ENCODE measurements at places on chromosomes 13 and 19.

GRCh38 chr19:15583346-15583745 is 31.7 kb upstream of the CYP4F8 start:
- no peak for DNase-seq

GRCh38 chr19:39212375-39212742 is 8.3 kb upstream of the SYCN start:
- DNase-seq = peak; percentile 72

DNA sequence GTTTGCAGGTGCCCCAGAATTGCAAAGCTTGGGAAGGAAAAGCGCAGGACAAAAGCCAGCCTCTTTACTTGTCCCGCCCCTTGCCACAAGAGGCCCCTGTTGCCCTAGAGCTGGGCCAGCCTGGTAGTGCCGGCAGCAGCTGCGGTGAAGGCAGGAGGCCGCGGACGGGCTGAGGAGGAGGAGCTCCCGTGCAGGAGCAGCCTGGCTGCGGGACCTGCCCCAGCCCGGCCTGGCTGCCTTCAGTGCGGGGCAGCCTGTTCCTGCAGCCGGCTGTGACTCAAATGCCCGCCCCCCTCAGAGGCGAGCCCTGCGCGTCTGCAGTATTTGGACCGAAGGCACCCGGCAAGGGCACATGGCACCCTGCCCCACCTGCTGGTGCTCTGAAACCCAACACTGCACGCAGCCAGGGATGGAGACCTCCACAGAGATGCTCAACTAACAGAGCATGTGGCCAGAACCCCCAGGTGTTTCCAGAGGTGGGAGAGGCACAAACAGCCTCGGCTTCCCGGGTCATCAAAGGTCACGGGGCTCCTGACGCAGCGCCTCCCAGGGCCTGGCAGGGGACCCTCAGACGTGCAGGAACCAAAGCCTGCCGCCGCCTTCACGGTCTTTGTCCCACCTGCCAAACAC is 29.7 kb downstream of the NAXD start:
- DNase-seq = peak; percentile 78

GRCh38 chr19:30710721-30711120 is 338.5 kb downstream of the ZNF536 start:
- DNase-seq = no peak

DNA sequence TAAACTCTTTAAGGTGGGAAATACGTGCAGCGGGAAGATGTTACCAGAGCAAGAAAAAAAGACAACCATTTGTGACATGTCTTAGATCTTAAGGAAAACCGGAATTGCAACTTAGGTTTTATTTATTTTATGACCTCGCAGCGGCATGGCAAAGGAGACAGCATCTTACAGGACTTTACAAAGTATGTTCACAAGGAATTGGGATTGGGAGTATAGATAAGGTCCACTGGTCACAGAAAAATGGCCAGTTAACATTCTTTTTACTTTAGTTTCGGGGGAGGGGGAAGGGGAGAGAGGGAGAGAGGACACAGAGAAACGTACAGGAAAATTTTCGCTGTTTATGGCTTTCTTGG is 104.5 kb upstream of the DIAPH3 start:
- DNase-seq = no peak

DNA sequence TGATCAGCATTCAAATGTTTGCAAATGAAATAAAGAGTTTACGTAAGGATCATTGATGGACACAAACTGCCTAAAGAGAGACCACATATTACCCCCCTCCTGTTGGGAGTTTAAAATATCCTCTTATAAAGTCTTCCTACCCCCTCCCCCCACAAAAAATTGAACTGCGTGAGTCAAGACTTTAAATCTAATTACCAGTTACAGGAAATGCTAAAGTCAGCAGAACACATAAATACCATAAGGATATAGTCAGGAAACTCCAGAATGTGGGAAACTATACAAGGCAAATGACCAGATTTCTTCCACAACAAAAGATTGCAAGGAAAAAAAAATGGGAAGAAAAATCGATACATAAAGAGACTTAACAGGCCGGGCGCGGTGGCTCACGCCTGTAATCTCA is 44.4 kb upstream of the FARP1 start:
- DNase-seq = no peak

GRCh38 chr13:113518076-113518803 is 27.7 kb upstream of the DCUN1D2 start:
- DNase-seq = no peak

GRCh38 chr13:43939086-43939485 is 59.4 kb downstream of the LACC1 start:
- DNase-seq = no peak

- DNase-seq = peak; percentile 42
Observed at GRCh38 chr13:88086577-88086976, 415.4 kb downstream of the SLITRK5 start.

- no peak for DNase-seq
Observed at GRCh38 chr13:99326012-99326411, 18.8 kb upstream of the GPR183 start.

GRCh38 chr13:98826146-98826545 is 73.7 kb upstream of the SLC15A1 start:
- DNase-seq = no peak

GRCh38 chr19:55116232-55116858 is 1.1 kb downstream of the PPP1R12C start:
- DNase-seq = peak; percentile 82

DNA sequence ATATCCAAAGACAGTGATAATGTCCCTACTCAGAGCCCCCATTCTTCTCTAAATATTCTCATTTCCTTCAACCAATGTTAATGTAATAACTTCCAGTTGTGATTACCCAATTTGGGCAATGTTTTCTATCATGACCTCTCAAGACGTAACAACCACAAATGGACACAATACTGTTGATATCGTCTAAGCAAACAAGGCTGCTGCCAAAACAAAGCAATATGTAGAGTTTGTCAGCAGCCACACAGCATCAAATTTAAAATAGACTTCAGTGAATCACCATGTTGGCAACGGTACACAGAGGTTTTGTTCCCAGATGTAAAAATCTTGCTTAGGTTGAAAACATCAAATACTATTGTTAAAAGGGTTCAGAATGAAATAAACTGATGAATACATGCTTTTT is 205.1 kb downstream of the DACH1 start:
- no peak for DNase-seq

- no peak for DNase-seq
Observed at GRCh38 chr19:1143828-1144399, 30.2 kb downstream of the SBNO2 start.

DNA sequence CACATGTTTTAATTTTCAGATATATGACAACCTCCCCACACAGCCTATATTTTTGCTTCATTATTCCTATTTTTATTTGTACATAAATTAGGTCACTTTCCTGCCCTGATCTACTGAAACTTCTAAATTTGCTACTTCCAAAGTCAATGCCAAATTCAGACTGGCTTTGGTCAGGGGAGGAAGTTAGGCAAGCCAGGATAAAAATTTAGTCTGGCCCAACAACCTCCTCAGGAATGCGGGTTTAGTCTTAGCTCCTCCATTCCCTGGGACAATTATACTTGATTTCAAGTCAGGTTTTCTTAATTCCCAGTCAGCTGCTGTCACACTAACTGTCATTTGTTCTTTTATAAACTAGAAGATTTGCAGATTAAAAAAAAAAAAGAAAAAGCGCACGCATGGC is 84.3 kb downstream of the TM9SF2 start:
- no peak for DNase-seq

DNA sequence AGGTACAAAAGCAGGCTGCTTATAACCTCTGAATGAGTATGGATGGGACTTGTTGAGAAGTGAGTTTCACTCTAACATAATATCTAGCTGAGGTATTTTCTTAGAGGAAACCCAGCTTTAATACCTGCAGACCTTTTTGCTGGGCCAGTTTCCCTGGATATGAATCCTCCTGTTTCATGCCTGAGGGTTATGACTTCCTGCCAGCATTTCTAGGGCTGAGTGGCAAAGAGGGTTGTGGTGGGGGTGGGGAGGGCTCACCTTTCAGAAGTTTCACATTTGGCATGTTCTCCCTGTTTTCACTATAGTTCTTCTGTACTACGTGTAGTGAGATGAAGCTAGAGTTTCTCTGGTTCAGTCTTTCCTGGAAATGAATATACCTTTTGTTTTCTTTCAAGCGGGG is 73.7 kb downstream of the LACC1 start:
- no peak for DNase-seq

GRCh38 chr13:101018720-101019119 is 344.1 kb upstream of the TMTC4 start:
- no peak for DNase-seq

- no peak for DNase-seq
Observed at GRCh38 chr19:18536475-18536874, 6.9 kb downstream of the FKBP8 start.

GRCh38 chr13:110520431-110521295 is 40.9 kb downstream of the RAB20 start:
- DNase-seq = peak; percentile 96

DNA sequence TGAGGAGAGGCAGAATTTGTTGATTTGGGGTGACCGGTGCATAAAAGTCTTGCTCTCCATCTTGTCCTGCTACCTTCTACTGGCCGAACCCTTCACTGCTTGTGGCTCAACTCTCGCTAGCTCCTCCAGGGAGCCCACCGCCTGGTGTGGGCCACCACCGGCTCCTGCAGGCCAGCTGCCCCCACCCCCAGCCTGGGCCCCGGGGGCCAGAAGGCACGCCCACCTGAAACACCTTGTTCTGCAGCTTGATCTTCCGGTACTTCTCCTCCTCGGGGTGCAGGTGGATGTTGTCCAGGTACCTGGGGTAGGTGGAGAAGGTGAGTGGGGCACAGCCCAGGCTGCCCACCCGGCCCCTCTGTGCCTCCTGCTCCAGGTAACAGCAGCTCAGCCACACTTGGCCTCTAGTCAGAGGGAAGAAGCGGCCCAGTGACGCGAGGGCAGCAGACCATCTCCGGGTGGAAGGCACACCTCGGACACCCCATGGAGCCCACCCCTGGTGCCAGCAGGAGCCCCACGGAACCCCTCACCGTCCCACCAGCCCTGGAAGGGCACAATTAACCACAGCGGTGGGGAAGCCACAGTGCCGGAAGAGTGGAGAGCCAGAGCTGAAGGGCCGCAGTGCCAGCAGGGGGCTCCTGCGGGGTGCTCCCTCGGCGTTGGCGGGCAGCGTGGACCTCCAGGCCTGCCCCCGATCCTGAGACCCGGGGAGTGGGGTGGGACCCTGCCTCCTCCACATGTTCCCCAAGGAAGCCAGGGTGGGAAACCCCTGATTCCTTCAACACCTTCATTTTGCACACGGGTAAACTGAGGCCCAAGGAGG is 10.1 kb downstream of the UBXN6 start:
- DNase-seq = no peak

DNA sequence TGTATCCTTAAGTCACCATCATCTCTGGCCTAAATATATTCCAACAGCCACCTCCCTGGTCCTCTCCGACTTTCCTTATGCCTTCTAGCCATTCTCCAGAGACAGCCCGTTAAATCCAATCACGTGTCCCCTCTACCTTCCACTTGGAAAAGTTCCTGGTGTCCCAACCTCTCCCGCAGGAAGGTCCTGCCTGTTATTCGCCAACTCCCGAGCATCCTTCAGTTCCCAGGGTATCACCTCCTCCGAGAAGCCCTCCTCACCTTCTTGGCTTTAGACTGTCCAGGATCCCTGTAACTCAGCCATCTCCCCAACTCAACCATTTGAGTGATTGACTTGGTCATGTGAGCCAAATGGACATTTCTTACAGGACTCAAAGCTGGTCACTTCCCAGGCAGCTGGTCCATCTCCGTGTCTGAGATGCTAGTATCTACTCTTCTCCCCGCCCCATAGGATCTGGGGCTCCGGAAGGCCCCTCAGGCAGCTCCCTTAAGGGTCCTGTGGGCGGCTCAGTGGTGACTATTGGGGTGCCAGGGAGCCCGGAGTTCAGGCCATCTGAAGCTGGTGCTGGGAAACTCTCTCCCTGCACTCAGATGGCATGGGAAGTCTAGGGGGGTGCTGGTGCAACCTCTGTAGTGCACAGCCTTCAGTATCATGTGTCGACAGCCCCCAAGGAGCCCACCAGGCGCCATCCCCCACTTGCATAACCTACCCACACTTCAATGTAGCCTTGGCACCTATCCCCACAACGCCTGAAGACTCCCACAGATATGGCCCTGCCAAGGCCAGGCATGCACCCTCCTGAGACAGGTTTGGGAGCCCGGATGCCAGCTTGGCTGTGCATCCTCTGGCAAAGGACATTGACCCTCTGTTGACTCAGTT is 27.9 kb upstream of the NANOS3 start:
- no peak for DNase-seq

GRCh38 chr13:113428871-113429607 is 24.2 kb downstream of the ADPRHL1 start:
- DNase-seq = no peak

- no peak for DNase-seq
Observed at GRCh38 chr13:75850916-75851315, 214.8 kb downstream of the LMO7 start.

GRCh38 chr13:63198071-63198470 is 1782.4 kb upstream of the PCDH20 start:
- DNase-seq = no peak

DNA sequence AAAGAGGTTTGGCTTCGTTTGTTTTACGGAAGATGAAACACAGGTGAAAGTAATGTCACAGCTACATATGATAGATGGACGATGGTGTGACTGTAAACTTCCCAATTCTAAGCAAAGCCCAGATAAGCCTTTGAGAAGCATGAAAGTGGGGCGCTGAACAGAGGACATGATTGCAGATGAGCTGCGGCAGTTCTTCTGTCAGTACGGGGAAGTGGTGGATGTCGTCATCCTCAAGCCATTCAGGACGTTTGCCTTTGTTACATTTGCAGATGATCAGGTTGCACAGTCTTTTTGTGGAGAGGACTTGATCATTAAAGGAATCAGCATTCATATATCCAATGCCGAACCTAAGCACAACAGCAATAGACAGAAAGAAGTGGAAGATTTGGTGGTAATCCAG is 111.5 kb upstream of the DIAPH3 start:
- DNase-seq = peak; percentile 90

DNA sequence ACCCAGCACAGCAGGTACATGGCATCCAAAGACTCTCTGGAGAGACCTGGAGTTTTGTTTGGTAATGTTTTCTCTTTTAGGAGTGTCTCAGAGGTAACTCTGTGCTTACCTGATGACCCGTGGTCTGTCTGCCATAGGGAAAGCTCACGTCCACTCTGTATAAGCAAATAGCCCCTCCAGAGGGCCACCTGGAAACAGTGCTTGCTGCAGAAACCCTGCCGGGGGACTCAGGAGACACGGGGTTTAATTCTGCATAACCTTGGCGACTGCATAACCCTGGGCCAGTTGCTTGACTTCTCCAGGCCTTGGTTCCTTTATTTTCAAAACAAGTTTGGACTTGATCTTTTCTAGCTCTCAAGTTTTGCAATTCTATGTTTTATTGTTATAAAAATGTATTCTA is 187.2 kb upstream of the SOX1 start:
- no peak for DNase-seq

- DNase-seq = peak; percentile 59
Observed at GRCh38 chr19:55443045-55443823, at the start of gene SHISA7. Gene SHISA7, minus strand, starts transcription at chr19:55443300. Its CDS starts 437 bp downstream, at chr19:55442863.

DNA sequence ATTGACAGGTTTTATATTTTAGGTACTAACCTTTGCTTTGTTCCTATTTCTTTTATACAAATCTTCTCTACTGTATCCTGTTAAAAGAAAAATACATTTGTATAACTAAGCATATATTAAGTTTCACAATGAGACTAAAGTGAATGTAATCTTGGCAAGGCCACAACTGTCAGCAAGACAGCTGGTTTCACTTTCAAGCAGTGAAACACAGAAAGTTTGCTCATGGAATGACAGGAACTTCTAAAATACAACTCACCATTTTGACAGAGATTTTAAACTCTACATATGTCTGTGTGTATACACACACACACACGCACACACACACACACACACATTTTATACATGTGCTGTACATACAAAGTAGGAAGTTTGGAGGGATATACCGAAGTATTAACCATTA is 53.3 kb downstream of the PARP4 start:
- DNase-seq = peak; percentile 59

- no peak for DNase-seq
Observed at GRCh38 chr19:50553134-50553703, 15.0 kb downstream of the LRRC4B start.

Data from MV-4-11 (cell line).